Renal cortical epithelial cell (primary cell): ENCODE measurements at places on chromosomes 5 and 9.
A peak's percentile ranks its signal among the peaks of the same experiment; 100 is the strongest.

DNA sequence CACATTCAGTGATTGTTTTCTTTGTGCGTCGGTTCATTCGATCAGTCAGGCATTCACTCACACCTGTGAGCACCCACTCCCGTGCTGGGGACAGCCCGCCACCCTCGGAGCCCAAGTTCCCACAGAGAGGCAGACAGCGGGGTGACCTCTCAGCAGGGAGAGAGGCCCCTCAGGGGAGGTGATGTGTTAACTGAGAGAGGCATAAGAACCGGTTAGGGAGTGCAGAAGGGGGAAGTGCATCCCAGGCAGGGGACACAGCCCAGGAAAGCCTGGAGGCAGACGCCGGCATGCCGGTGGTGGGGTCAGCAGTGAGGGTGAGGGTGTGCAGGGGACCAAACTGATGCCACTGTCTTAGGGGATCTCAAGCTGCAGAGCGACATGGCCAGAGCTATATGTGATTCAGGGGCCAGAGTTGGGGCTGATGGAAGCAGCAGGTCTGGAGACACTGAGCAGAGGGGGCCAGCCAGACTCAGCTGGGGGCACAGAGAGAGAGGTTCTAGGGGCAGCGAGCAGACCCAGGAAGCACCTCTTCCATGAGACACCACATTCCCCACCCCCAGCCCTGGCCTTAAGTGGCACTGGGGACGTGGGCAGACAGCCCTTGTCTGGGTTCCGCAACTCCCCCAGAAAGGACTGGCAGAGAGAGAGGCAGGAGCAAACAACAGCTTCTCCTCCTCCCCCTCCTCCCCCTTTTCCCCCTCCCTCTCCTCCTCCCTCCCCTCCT lies 35.9 kb downstream of the HK3 start:
- no peak for DNase-seq

DNA sequence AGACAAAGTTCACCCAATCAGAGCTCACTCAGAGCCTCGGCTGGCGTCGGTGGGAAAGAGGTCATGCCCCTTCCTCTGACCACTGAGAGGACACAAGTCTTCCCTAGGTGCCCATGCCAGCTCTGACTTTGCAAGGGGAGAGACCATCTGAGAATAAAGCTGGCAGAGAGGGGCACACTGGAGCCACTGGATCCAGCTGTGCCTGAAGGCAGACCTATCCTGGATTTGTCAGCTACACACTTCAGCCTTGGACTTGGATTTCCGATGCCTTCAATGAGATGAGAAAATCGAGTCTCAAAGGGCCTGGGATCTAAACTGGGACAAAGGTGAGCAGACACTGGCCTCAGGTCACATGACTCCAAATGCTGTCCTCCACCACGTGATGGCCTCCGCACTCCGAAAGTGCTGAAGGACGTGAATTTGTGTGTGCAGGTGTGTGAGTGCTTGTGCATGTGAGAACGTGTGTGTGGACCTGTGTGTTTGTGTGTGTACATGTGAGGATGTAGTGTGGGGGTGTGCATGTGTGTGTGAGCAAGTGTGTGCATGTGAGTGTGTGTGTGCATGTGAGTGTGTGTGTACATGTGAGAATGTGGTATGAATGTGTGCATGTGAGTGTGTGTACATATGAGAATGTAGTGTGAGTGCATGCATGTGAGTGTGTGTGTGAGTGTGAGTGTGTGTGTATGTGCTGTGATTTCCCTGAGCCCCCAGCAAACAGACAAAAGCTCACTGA lies 37.9 kb downstream of the BARX1 start:
- no peak for DNase-seq

DNA sequence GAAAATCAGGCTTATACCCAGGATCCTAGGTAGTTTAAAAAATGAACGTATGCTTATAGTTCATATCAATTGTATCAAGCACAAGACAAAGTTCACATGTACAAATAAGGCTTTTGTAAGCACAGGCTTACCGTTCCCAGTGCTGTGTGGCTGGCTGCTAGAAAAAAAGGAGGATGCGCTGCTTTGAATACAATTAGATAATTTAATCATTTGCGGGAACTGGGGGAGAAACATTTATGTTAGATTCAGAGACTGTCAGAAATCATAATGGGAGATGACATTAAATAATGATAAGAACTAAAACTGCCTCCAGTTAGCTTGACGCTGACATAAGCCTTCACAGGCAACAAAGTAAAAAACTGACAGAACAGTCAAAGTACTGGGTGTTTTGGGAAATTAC lies 93.2 kb downstream of the FNBP1 start:
- no peak for DNase-seq

- DNase-seq, result peak; percentile 59
Measured at GRCh38 chr5:38670878-38671277, 114.4 kb upstream of the LIFR start.

DNA sequence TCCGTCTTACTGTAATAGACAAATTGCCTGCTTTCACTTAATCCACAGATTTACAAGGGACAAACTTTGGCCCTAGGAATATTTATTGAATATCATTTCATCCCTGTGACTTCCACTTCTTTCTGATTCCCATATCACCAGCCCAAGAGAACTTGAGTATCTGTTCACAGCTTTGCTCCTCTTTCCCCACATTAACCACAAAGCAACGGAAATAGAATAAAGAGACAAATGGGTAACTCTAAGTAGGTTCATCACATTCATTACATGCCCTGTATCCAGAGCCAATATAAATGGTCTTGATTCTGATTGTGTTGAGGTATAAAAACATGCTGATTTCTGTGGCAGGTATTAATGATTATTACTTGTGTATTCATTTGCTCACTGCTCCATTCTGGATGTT lies 41.9 kb downstream of the TMEM252 start:
- DNase-seq, result no peak

- DNase-seq, result peak; percentile 35
Measured at GRCh38 chr5:75054134-75054930, 2.0 kb upstream of the GCNT4 start.

DNA sequence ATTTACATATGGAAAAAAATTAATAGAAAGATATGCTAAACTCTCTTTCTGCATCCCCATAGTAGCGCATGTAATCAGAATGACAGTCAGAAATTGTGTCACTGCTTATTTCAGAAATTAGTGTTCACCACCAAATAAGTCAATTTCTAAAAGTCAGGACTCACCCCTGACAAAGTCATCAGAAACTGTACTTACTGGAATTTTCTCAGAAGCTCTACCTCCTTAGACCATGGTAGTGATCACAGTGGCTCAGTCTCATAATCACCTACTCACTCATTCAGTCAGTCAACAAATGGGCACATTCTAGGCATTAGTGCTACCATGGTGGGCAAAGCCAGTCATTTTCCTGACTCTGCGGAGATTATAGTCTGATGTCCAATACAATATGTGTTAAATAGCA lies 22.0 kb downstream of the THBS4 start:
- DNase-seq, result no peak

- DNase-seq, result no peak
Measured at GRCh38 chr9:83257937-83258891, 195.3 kb upstream of the RASEF start.

GRCh38 chr5:77087484-77088261 lies 588 bp upstream of the ZBED3 start:
- DNase-seq, result no peak

GRCh38 chr5:180160789-180161188 lies 48.2 kb downstream of the RASGEF1C start:
- DNase-seq, result no peak

GRCh38 chr5:168898247-168898911 lies 319.2 kb upstream of the PANK3 start:
- DNase-seq, result no peak

DNA sequence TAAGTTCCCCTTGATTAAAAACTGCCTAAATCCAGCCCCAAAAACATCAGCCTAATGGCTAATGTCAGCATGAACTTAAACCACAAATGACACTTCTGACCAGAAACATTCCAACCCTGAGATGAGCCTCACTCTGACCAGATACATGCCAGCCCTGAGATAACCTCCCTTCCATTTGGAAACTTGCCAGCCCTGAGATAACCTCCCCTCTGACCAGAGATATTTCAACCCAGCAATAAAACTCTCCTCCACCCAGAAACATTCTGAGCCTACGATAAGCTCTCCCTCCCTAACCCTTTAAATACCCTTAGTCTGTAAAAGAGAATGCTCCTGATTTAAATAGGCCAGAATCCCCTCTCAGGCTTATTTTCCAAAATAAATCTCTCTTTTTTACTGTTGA lies 1035.7 kb upstream of the NUDT12 start:
- DNase-seq, result no peak

DNA sequence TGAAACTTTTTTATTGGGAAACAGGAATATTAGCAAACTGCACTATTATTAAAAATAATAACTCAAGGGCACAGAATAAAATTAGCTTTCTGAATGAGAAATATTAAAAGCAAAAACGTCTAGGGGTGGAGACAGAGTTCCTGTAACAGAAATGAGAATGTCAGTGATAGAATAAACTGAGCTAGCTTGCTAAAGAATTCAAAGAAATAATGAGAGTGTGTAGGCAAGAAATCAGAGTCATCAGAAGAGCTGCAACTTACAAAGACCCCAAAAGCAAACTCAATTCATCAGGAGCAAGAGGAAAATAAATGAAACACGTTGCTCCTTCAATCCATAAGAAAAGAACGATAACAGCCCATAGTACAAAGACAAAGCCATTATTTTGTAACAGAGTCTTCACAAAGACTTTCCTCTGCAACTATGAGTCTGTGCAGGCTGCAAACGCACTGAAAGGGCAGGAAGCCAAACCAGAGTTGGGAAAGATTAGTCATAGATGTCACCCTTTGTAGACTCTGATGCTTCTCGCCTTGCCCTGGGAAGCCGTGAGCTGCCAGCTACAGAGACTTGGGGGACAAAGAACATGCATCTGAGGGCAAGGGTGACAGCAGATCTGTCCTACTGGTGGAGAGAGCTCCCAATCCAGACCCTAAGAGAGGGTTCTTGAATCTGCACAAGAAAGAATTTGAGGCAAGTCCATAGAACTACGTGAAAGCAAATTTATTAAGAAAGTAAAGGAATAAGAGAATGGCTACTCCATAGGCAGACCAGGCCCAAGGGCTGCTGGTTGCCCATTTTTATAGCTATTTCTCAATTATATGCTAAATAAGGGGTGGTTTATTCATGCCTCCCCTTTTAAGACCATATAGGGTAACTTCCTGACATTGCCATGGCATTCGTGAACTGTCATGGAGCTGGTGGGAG lies 40.8 kb downstream of the SHC3 start:
- peak; percentile 94 for DNase-seq

- DNase-seq, result no peak
Measured at GRCh38 chr9:116303270-116303669, 149.7 kb downstream of the PAPPA start.

- DNase-seq, result no peak
Measured at GRCh38 chr5:122097391-122097790, 19.3 kb upstream of the LOX start.

DNA sequence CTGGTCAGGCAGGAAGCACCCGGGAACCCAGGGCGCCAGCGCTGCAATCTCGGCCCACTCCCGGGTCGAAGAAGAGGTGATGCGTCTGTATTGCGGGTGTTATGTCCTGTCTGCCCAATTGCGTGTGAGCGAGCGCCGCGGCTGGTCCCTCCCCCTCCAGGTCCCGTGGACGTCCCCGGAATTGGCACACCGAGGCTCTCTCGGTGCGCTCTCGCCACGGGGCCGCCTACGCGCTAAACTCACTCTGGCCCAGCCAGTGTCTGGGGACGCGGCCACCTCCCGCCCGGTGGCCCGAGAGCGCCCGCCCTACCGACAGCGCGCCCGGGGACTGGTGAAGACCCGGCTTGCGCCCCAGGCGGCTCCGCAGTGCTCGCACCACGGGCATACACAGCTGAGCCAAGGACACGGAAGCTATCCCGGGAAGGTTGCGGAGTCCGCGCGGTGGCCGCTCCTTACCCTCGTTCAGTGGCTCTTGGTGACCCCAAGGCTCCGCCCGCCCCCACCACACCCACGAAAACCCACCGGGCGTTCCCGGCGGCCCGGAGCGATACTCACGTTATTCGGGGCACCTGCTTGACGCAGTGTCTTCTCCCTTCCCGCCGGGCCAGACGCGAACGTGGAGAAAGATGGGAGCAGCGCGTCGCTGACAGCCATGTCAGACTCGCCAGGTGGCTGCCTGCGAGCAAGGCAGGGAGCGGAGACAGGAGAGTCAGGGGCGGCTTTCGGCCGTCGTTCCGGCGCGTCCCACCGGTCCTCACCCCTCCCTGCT lies 1.0 kb downstream of the KLF4 start:
- DNase-seq, result no peak

GRCh38 chr5:102753889-102754766 lies 977 bp upstream of the PAM start:
- no peak for DNase-seq

- peak; percentile 45 for DNase-seq
Measured at GRCh38 chr9:124774129-124774978, 2.6 kb upstream of the OLFML2A start.

GRCh38 chr5:81020478-81021167 lies 60.5 kb downstream of the RASGRF2 start:
- DNase-seq, result peak; percentile 59

DNA sequence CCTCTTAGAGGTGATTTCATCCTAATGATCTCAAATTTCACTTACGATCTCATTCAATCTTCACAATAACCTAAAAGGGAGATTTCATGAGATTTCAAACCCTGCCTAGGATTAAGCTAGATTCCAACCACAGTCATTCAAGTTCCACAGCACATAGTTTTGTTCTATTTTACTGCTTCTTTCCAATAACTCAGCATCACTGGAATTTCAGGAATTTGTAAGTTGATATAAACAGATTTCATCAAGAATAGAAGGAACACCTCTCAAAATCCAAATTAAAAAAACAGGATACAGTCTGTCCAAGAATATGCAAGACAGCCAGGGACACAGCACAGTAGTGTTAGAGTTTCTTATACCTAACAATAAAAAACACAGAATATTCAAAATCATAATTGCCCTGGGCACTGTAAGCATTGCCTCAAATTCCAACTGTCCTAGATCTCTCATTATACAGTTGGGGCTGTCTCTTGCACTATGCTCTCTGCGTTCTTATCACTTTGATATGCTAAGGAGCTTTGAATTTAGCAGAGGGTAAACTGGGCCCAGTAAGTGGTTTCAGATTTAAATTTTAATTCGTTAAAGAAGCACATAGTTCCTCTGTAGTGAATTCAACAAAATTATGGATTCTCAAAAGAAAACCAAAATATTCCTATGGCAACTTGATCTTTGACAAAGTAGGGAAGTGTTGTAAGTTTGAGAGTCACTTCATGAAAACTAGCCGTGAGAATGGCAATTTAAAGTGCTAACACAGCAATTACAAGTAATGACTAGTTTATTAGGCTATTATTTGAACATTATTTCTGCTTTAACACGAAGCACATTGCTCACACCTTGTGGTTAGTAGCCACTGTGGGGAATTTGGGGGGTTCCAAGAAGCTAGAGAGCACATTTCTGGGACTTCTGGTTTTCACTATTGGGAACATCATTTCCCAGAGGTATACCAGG lies 478.6 kb upstream of the C9orf72 start:
- DNase-seq, result peak; percentile 65

DNA sequence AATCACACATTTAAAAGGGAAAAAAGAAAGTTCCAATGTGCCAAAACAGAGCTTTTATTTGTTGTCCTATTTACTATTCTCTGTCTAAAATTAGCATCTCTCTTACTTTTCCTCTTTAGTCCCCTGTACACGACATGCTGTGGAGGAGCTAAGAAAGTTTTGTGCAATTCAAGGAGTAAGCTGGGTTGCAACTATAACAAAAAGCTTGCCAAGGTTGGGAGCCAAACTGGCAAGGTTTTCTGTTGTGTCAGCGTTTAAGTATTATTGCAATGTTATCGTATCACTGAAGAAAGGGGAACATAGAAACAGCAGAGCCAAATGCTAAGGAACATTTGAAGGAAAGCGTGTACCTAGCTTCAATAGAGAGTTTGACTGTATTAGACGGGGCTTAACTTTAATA lies 680.8 kb downstream of the CETN3 start:
- no peak for DNase-seq
